Muscle of back (tissue), 13 donors: ENCODE measurements at places on chromosomes 6 and 20.

DNA sequence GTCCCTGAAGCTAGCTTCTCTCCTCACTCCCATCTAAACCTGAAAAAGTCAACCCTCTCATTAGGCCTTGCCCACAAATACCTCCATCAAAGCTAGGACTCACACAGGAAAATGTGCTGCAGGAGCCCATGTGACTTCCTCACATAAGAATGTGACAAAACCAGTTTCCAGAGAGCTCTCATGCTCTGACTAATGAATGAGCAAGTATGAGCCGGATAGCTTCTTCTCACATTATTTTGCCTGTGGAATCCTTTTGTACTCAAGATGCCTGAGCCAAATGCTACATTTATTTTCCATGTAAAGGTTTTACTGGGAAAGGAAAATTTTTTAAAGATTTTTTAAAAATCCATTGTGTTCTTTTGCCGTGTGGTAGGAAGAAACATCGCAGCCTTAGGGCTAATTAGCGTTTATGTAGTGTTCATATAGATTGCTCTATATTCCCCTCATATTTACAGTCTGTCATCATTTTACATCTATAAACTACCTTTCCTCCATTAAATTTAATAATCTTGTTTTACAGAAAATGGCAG lies 68.6 kb upstream of the CCN6 start:
- DNase-seq, result peak; percentile 33

- no peak for DNase-seq
Observed at GRCh38 chr20:37295595-37295994, 6.1 kb downstream of the MANBAL start.

DNA sequence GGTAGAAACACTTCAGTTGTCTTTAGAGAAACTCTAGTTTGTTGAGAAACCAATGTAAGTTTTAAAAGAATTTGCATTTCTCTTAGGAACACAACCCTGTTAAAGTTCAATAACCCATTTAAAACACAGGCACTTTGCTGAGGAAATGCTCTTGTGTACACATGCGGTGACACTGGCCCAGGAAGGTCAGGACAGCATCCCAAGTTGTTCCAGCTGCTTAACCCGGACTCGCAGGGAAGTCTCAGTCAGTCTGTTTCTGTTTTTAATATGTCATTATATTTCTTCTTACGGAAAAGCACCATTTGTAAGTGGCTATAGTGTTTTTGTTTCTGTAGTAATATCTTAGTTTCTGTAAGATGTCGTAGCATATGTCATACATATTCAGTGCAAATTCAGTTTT lies 36.9 kb downstream of the RIN2 start:
- DNase-seq, result no peak

DNA sequence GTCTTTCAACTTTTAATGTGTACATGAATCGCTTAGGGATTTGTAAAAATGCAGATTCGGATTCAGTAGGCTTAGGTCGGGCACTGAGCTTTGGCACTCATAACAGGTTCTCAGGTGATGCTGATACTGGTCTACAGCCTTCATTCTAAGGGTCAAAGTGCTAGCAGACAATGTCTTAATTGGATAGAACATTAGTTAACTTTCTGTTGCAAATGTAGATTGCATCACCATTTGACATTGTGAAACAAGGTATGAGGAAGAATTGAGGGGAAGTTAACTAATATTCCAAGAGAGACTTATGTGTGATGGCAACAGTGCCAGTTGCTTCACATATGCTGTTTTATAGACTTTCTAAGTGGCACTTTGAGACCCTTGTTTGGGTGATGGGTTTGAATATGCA lies 86.9 kb downstream of the MLIP start:
- DNase-seq, result no peak

DNA sequence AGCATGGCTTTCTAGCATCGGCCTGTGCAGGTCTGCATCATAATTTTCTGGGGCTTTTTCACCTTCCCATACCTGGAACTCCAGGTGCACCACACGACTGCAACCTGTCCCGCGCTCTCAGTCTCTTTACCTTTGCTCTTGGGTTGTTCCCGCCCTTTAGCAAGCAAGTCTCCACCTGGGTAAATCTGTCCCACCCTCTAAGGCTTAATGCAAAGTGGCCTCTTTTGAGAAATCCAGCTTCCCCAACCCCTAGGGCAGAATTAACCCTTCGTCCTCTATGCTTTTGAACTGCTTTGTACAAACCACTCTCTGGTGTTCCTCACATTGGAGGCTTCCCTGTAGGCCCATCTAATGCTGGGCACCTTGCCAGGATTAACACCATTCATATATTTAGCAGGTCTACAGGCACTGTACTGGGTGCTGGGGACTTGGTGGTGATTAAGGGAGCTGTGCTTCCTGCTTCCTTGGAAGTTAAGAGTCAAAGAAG lies 2.8 kb downstream of the ITPR3 start:
- DNase-seq, result no peak

- peak; percentile 82 for DNase-seq
Observed at GRCh38 chr20:62020935-62021701, 44.6 kb downstream of the TAF4 start.

- DNase-seq, result no peak
Observed at GRCh38 chr6:357791-358341, 33.7 kb upstream of the IRF4 start.

- peak; percentile 53 for DNase-seq
Observed at GRCh38 chr20:63215101-63216040, 560 bp downstream of the YTHDF1 start.

DNA sequence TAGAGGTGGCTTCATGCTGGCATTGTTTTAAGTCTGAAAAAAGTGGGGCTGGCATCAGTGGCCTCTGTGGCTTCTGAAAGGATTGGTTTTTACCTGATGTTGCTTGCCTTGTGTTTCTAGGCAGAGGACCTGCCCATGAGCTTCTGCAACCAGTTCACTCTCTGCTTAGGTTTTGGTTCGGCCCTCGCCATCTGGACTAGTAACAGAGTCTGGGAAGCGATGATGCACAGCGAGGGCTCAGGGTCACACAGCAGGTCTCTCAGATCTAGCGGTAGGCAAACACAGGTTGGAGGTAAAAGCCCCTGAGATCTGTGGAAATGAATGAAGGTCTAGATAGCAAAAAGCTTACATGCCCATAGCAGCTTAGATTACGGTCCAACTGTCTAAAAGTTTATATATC lies 6.8 kb upstream of the RBL1 start:
- DNase-seq, result no peak

- no peak for DNase-seq
Observed at GRCh38 chr6:46541556-46541955, 50.3 kb upstream of the RCAN2 start.

- no peak for DNase-seq
Observed at GRCh38 chr6:167049275-167049674, 50.1 kb downstream of the CEP43 start.

GRCh38 chr6:53581856-53582255 lies 37.0 kb upstream of the GCLC start:
- DNase-seq, result no peak

- no peak for DNase-seq
Observed at GRCh38 chr6:158772851-158773371, 46.3 kb downstream of the EZR start.

- no peak for DNase-seq
Observed at GRCh38 chr6:122405417-122405816, 6.0 kb downstream of the HSF2 start.

- no peak for DNase-seq
Observed at GRCh38 chr6:25165177-25165576, 114.0 kb upstream of the CARMIL1 start.

GRCh38 chr6:6772751-6773150 lies 184.2 kb downstream of the LY86 start:
- DNase-seq, result no peak

GRCh38 chr6:12356431-12356830 lies 66.3 kb downstream of the EDN1 start:
- no peak for DNase-seq

GRCh38 chr6:143109196-143109595 lies 48.5 kb downstream of the AIG1 start:
- DNase-seq, result no peak

DNA sequence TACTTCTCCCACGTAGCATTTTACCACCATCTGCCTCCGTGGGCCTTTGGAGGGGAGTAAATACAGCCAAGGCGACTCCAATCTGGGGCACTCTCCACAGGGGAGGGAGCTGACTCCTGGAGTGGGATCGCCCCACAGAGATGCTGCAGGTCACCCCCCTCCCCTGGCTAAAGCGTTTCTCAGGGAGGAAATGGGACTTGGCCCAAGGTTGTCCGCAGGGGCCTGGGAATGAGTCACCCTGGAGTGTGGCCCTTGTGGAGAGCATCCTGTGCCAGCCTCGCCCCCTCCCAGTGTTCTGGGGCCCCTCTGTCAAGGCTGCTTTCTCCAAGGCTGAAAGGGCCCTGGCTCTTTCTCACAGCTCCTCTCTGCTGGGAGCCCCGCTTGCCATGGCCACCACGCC lies 84.5 kb upstream of the QKI start:
- DNase-seq, result no peak

GRCh38 chr6:84500726-84501125 lies 263.7 kb downstream of the TBX18 start:
- DNase-seq, result no peak

- no peak for DNase-seq
Observed at GRCh38 chr20:16759181-16759563, 11.0 kb downstream of the OTOR start.

DNA sequence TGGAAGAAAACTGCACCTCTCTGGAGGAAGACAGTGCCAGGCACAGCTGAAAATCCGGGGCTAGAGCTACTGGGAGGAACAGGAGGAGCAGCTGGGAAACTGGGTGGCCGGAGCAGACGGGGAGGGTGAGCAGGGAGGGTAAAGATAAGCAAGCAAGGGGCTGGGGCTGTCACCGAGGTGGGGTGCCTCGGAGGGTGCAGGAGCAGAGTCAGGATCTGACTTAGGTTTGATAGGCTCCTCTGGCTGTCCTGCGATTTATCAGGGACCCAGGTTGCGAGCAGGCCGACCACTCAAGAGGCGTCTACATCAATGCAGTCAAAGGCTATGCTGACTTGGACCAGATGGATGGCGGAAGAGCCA lies 12.3 kb downstream of the TSHZ2 start:
- no peak for DNase-seq

- DNase-seq, result no peak
Observed at GRCh38 chr6:62775427-62776022, 435.7 kb upstream of the FKBP1C start.

GRCh38 chr20:63071541-63072181 lies 64.9 kb upstream of the BHLHE23 start:
- no peak for DNase-seq

GRCh38 chr6:42051268-42051653 lies 937 bp downstream of the TAF8 start:
- DNase-seq, result no peak

DNA sequence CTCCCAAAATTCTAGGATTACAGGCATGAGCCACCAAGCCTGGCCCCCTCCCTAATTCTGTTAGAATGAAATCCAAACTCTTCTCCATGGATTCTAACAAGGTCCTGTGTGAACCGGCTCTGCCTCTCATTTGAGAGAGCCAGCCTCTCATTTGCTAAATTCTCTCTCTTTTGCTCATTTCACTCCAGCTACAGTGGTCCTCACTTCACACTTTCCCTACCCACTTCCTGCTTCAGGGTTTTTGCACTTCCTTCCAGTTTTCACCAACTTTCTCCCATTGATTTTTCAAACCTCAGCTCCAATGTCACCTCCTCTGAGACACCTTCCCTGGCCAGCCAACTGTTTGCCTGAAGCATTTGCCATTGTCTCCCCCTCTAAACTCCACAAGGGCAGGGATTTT lies 5.1 kb downstream of the COX4I2 start:
- no peak for DNase-seq

DNA sequence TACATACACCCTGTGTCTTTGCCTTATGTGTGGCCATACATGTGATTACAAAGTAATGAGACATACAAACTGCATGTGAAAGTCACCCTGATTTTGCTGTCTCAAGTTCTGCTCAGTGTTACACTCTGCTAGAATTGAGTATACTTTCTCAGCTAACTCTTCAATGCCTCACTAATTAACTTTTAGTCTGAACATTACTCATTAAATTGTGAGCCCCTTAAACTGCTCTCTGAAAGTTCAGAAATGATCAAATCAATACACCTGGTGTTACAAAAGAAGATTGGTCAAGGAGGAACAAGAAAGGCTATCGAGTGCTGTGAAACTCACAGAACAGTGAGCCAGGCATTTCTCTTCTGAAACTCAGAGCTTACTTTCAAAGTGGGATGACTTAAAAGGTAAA lies 71.3 kb downstream of the MKKS start:
- DNase-seq, result no peak

- DNase-seq, result no peak
Observed at GRCh38 chr6:129498541-129498940, 211.4 kb downstream of the ARHGAP18 start.

GRCh38 chr6:69487688-69488087 lies 309.1 kb downstream of the LMBRD1 start:
- DNase-seq, result no peak

- DNase-seq, result peak; percentile 34
Observed at GRCh38 chr6:97215157-97215769, 67.8 kb downstream of the MMS22L start.
